Suppressor macrophage (primary cell): ENCODE measurements at places on chromosomes 6 and 20.

GRCh38 chr6:2140438-2141128 lies 104.8 kb downstream of the GMDS start:
- DNase-seq = peak; percentile 25

DNA sequence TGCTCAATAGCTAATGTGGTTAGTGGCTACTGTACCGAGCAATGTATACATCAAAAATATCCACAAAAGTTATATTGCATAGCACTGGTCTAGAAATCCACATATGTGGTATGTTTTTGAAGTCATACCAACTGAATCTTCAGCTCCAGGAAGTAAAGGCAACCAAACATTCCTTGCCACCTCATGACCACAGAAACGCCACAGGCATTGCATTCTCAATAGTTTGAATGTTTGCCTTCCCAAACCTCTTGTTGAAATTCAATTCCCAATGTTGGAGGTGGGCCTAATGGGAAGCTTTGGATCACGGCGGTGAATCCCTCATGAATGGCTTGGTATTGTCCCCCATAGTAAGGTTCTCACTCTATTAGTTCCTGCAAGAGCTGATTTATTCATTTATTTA lies 18.2 kb upstream of the ZNF391 start:
- no peak for DNase-seq

- no peak for DNase-seq
These were observed 12.7 kb downstream of the GCLC start for GRCh38 chr6:53532061-53532797.

DNA sequence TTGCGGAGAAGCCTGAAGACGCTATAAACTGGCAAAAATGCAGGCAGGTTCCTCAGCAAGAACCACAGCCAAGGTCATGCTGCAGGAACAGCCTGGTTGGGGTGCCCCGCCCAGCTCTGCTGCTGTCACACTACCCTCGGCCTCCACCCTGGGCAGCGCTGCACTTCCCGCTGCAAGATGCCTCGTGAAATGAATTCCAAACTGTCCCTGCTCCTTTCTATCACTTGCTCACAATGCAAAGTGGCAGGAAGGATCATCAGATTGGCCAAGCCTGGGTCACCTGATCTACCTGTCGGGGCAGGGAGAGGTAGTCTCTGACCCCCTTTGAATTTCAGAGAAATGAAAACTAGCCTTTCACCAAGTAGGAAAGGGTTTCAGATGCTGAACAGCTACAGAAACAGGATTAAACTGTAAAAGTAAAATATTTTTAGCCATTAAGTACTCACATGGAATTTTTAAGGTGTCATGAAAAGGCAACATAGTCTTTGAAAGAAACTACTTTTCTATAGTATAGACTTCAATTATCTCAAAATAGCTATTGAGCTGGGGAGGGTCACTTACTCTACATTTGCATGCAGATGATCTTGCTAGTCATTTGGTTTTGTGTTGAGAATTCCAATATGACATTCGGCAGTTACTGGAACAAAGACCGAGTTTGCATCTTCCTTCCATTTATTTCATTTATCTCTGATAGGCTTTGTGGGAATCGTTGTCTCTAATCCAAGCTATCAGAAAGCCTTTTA lies 236.4 kb upstream of the ASCC3 start:
- no peak for DNase-seq

GRCh38 chr6:144153260-144153659 lies 2.9 kb downstream of the STX11 start:
- peak; percentile 81 for DNase-seq

DNA sequence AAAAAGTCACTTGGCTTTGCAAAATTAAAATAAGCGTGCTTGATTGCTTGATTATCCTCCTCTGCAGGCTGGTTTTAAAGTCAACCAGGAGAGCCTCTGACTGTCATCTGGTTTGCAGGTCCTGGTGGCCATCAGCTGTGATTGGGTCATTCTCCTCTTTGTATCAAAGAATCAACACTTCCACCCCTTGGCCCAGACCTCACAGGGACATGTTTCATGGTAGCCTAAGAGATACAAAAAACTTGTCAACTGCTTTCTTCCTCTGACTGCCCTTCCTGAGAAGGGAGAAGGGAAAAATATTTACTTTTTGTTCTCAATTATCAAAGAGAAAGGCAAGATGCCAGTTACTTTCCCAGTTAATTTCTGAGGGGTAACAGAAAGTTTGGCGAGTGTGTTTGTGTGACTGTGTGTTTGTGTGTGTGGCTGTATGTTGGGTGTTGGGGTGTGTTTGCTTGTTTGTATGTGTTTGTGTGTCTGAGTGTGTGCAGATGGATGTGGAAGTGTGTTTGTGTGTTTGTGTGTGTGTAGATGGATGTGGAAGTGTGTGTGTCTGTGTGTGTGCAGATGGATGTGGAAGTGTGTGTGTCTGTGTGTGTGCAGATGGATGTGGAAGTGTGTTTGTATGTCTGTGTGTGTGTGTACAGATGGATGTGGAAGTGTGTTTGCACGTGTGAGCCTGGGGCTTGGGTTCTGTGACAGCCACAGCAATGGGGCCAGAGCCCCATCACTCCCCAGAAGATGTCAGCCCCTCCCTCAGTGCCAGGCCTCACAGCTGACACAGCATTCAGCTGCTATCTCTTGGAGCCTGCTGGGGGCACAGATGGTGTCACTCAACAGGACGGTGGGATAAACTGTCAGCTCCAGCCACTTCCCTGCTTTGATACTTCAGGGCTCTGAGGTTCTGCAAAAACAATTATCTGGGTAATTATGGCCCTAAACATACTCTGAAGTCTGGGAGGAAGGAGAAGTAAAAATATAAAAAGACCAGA lies 98.6 kb upstream of the RNF24 start:
- DNase-seq = no peak

- DNase-seq = no peak
These were observed 2.2 kb upstream of the TFAP2A start for GRCh38 chr6:10416863-10417641.

- DNase-seq = peak; percentile 81
These were observed 11.0 kb upstream of the ARMC12 start for GRCh38 chr6:35725721-35726438.

- no peak for DNase-seq
These were observed 190.3 kb downstream of the ZDHHC14 start for GRCh38 chr6:157571269-157571668.

- no peak for DNase-seq
These were observed 459.9 kb downstream of the BCKDHB start for GRCh38 chr6:80566361-80566760.

- no peak for DNase-seq
These were observed 368.2 kb upstream of the SULF2 start for GRCh38 chr20:48153523-48153922.

GRCh38 chr6:107114926-107115694 lies at the start of gene BEND3:
BEND3 (minus strand) TSS chr6:107115515; CDS start chr6:107099285, 16,230 bp downstream.
- DNase-seq = peak; percentile 62

- peak; percentile 61 for DNase-seq
These were observed 950 bp downstream of the KCTD20 start for GRCh38 chr6:36443471-36444428.

GRCh38 chr6:105646391-105646867 lies 243.5 kb upstream of the PREP start:
- DNase-seq = peak; percentile 2

GRCh38 chr20:43938932-43939761 lies 24.5 kb downstream of the TOX2 start:
- DNase-seq = peak; percentile 91
